PC-3 (cell line): ENCODE measurements at places on chromosomes 6 and 20. TPM values are rescaled to one million over a fixed set of nuclear protein-coding genes. Genes with fewer than 3 reads are reported as not detected.

DNA sequence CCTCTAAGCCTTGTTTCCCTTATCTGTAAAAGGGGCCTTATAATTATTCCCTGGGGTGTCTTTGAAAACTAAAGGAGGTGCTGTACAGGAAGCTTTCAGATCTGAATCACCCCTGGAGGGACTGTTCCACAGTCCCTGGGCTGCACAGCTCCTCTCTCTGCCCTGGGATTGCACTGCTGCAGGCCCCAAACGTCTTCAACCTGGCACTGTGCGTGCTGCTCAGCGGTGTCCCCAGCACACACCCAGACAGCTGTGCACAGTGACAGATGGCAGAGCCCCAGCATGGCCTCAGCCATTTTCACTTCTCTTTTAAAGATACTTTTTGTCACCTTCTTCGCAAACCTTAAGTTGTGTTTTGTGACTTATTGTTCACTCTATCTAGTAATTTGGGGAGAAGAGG is 50.7 kb upstream of the INSM1 start:
- peaks cover 13% of the 10 kb centered on the region for H3K4me1 ChIP-seq
- H3K27ac ChIP-seq, result no peak overlapping the region
- no peaks in the 10 kb centered on the region for H3K36me3 ChIP-seq
- H3K27me3 ChIP-seq, result peaks cover 5% of the 10 kb centered on the region; the same call in 1 of the 2 replicates

DNA sequence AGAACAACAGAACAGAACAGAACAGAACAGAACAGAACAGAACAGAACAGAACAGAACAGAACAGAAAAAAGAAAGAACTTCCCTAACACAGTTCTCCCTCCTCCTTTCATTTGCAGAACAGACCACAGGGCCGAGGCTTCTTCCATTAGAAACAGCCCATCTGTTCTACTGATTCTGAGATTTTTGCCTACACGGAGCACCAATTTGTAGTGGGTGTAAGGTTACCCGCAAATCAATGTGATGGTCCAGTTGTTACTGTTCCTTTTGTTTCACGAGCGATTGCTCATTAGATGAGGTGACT is 734 bp upstream of the OGFRL1 start:
- H3K27me3 ChIP-seq, result no peaks in the 10 kb centered on the region
- peak overlapping the region; percentile 76 for H3K4me3 ChIP-seq
- H3K4me1 ChIP-seq, result peaks cover 9% of the 10 kb centered on the region
- no peaks in the 10 kb centered on the region for H3K36me3 ChIP-seq
- H3K27ac ChIP-seq, result no peak overlapping the region
- DNase-seq, result no peak

GRCh38 chr6:65113581-65113980 is 593.4 kb downstream of the EYS start:
- H3K36me3 ChIP-seq, result no peaks in the 10 kb centered on the region
- no peak for DNase-seq
- H3K27ac ChIP-seq, result no peak overlapping the region

Gene ANKEF1
- 11.6 and 13.1 TPM in 2 replicates for total RNA-seq

- peak overlapping the region; percentile 95 for H3K27ac ChIP-seq
- H3K36me3 ChIP-seq, result no peaks in the 10 kb centered on the region
- H3K27me3 ChIP-seq, result no peaks in the 10 kb centered on the region
- DNase-seq, result peak; percentile 96
- peaks cover 64% of the 10 kb centered on the region for H3K4me1 ChIP-seq
- peak overlapping the region; percentile 33; the same call in 1 of the 2 replicates for H3K4me3 ChIP-seq
Measured at GRCh38 chr6:112203577-112204349, 50.6 kb downstream of the LAMA4 start.
